ENCODE measurements at places on chromosomes 6 and 20.

GRCh38 chr6:157066781-157067491 is 256.4 kb downstream of the TMEM242 start:
- DNase-seq, result no peak

DNA sequence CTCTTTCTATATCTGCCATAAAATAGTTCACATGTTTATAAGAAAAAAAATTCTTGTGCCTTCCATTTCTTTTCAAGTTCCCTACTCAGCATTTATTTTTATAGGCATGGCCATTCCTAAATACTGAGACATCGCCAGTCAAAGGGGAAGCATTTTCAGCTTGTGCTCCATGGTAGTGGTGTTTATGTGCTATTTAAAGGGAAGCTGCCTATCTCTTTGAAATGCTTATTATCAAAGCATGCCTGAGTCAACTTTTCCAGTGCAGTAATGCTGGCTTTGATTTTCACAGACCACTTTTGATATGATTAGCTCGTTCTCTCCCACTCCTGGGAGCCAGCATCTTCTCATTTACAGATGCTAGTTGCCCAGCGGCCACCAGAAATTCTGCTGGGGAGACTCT is 124.1 kb upstream of the RIN2 start:
- no peak for DNase-seq

GRCh38 chr6:5261545-5262109 is 314 bp downstream of the FARS2 start:
- DNase-seq, result no peak

DNA sequence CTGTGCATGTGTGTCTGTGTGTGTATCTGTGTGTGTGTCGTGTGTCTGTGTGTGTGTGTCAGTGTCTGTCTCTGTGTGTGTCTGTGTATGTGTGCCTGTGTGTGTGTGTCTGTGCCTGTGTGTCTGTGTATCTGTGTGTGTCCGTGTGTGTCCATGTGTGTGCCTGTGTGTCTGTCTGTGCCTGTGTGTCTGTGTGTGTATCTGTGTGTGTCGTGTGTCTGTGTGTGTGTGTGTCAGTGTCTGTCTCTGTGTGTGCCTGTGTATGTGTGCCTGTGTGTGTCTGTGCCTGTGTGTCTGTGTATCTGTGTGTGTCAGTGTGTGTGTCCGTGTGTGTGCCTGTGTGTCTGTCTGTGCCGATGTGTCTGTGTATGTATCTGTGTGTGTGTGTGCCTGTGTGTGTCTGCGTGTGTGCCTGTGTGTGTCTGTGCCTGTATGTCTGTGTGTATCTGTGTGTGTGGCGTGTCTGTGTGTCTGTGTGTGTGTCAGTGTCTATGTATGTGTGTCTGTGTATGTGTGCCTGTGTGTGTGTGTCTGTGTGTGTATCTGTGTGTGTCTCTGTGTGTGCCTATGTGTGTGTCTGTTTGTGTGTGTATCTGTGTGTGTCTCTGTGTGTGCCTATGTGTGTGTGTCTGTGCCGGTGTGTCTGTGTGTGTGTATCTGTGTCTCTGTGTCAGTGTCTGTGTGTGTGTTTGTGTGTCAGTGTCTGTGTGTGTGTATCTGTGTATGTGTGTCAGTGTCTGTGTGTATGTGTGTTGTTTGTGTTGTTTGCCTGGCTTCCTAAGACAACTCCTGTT is 11.6 kb downstream of the SNPH start:
- no peak for DNase-seq

DNA sequence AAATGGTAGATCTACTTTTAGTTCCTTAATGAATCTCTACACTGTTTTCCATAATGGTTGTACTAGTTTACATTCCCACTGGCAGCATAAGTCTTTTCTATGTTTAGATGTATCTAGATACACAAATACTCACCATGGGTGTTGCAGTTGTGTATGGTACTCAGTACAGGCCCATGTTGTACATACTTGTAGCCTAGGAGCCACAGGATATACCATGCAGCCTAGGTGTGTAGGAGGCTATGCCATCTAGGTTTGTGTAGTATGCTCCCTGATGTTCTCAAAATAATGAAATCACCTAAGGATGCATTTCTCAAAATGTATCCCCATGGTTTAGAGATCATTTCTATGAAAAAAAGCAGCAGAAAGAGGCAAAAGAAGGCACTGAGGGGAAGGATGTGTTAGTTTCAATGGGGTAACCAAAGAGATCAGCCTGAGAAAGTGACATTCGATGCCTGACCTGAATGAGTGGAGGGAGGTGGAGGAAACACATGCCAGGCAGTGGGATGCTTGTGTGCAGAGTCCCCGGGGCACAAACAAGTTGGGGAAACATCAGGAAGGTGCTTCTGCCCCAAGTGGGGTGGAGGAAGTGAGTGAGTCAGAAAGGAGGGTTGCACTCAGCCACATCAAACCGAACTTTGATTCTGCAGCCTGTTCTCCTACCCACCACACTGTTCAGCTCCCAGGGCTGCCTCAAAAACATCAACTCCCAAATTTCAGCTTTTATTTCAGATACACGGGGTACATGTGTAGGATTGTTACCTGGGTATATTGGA is 191.2 kb downstream of the ZNF217 start:
- no peak for DNase-seq

DNA sequence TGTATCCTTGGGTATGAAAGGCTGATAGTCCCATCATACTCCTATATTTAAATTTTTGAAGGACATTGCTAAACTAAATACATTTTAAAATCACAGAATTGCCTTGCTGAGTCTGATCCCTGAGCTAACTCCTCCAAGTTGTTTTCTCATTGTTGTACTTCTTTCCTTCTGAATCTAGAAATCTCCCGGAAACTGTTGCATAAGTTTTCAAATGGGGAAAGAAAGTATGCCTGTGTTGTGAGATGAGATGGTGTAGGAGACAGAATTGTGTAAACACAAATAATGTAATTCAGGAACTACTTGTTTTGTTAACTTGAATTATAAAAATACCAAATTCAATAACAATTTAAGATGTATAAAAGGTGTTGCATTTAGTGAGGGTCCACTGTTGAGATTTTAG is 7.3 kb downstream of the PNRC1 start:
- no peak for DNase-seq

DNA sequence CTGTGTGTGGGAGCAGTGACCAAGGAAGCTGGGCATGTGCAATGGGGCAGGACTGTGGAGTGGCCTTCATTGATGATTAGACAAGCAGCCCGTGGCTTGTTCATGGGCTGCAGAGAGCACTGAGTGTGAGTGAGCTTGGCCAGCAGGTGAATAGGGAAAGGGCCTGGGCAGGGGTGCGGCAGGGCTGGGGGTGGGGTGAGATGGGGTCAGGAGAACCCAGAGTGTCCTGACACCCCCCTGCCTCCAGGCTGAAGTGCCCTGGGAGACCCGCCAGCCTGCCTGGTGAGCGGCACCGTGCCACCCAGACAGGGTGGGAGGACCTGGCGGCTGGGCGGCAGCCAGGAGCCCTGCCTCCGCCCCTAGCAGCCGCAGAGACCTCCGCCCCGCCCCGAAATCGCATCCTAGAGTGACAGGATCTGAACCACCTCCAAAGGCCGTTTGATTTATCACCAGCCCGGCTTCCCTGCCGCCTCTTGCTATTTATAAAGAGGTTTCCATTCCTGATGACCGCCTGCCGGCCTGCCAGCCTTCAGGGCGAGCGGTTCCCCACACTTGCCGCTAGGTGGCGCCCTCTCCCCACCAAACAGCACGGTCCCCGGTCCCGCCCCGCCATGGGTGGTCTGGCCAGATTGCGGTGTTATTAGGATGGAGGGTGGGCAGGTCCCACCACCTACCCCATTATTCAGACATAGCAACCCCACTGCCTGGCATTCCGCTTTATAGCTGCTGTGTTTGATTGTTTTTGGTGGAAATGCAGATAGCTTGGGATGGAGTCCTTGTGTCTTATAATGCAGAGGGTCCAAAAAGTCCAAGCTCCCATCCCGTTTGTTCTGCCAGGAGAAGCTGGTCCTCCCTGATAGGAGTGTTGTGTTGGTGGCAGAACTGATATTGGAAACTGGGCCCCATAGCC is 3.5 kb downstream of the MYLK2 start:
- DNase-seq, result no peak

DNA sequence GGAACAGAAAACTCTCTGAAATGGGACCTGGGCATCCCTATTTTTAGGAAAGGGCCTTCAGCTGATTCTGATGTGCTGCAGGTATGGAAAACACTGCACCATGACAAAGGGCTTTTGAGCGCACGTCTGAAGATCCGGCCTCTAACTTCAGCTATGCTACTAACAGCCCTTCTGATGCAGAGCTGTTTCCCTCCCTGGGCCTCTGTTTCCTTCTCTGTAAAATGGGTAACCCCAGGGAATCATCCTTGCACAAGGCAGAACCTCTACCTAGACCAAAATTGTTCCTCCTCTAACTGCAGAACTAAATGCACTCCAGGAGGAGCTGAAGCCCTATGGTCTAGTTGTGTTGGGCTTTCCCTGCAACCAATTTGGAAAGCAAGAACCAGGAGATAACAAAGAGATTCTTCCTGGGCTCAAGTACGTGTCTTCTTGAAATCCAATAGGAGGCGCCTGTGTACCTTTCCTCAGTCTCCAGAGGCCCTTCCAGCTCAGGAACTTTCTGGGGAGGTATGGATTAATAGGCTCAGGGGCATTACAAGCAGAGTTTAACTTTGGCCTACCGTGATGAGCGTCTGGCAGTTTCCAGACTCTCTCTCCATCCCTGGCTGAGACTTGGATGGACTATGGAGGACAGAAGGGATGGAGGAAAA is 5.9 kb downstream of the GPX5 start:
- no peak for DNase-seq

DNA sequence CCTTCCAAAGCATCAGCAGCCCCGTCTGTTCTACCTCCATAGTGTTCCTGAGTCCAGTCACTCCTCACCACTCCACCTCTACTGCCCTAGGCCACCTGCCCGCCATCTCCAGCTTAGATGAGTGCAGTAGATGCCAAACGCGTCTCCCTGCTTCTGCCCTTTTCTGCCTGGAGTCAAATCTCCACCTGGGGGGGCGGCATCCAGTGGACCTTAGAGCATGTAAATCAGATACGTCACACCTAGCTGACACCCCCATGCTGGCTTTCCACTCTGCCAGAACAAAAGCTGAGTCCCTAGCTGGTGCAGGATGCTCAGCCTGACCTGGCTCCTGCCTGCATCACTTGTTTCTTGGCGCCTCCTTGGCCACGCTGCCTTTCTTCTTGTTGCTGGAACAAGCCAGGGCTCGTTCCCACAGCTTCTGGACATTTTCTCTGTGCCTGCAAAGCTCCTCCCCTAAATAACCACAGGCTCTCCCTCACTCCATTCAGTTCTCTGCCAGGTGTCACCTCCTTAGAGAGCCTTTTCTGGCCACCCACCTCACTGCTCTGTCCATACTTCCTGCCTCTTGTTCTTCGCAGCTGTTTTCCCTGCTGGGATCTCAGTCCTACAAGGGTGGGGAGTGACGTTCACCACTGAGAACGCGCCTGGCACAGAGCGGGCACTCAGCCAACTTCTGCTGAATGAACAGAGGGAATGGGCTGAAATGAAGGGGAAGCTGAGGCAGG is 5.8 kb downstream of the DDR1 start:
- DNase-seq, result no peak

- peak; percentile 50 for DNase-seq
Measured at GRCh38 chr6:139323511-139324300, 31.9 kb upstream of the TXLNB start.

- no peak for DNase-seq
Measured at GRCh38 chr20:7207186-7207798, 439.8 kb downstream of the BMP2 start.

- DNase-seq, result no peak
Measured at GRCh38 chr6:90217506-90218127, 79.0 kb downstream of the BACH2 start.

DNA sequence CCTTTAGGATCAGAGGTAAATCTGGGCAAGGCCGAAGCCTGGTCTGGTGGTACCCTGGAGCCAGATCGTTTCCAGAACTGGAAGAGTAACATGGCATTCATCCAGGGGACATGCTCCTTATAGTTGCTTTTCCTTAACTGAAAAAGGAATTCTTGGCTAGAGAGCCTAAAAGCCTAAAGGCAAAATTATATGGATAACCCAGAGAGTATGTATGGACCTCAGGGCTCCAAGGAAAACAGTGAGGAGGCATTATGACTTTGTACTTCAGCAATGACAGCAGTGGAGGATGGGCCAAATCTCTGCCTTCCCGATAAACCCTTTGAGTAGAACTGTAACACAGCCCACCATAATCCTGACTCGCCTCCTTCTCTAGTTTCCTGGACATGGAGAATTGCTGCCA is 29.3 kb downstream of the ARHGAP18 start:
- no peak for DNase-seq

DNA sequence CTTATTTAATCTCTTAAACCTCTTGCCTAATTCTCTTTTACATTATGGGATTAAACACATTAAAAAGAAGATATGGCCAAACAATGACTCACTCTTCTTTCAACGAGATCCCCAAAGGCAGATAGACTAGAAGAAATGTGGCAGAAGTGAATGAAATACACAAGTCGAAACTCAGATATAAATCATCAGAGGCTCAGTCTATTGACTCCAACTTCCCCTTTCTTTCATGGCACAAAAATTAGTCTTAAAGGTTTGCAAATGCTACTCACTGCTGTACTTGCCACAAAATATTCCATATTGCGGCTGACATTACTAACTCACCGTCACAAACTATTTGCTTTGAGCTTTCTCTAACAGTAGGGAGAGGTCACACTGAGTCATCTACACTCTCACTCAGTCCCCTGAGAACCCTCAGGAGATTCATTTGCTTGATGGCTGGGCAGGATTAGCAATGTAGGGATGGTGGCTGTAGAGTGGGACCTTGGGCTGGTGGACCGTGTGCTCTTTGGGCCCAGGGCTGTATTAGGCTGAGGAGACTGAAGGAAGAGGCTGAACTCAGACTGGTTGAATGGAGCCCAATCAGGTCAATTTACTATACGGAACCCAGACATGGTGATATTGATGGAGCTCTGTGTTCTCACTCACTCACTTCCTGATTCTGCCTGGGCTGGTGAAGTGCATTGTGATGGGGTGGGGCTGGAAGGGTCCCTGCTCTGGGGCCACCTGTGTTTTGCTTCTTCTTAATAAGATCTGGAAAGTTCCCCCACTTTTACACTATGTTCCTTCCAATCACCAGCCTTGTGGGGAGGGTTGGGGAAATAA is 42.8 kb upstream of the UBR2 start:
- DNase-seq, result no peak

- no peak for DNase-seq
Measured at GRCh38 chr6:169938262-169938701, 186.9 kb downstream of the ERMARD start.

DNA sequence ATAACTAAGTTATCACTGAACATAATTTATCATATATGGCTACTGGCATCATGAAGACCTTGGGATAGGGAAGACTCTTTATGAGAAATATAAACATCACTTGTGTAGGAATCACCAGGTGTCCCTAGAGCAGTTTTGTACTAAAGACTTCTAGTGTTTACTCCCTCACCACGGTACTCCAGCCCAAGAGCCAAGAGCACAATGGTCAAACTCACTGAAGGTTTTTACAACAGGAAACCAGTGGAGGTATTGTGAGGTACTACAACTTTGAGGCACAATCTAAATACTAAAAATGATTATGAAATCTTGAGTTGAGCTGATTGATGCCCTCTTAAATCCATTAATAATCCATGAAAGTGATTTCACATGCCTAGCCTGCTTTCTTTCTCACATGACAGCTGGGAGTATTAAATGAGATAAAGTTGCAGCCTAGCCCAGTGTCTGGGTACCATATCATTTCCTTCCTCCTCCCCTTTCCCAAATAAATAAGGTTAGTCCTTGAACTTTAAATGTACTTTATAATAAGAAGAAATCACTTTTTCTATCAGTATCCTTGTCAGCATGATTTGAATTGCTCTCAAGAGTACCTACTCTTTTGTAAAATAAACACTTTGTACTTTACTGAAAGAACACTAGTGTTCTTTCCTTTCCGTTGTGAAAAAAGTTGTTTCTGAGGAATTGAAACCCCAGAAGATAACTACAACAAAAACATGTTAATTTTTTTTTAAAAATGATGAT is 26.5 kb downstream of the GLO1 start:
- no peak for DNase-seq

- no peak for DNase-seq
Measured at GRCh38 chr6:107812234-107812769, 11.8 kb downstream of the SCML4 start.
